Activated CD4-positive, CD25-positive, alpha-beta regulatory T cell (primary cell): ENCODE measurements at places on chromosomes 5 and 9.

- DNase-seq = no peak
Measured at GRCh38 chr5:80961376-80962281, 1.5 kb downstream of the RASGRF2 start.

- DNase-seq = no peak
Measured at GRCh38 chr5:139482050-139482889, at the start of gene STING1. Gene STING1 (minus strand): TSS chr5:139482758. CDS start chr5:139481704, 1,054 bp downstream.

DNA sequence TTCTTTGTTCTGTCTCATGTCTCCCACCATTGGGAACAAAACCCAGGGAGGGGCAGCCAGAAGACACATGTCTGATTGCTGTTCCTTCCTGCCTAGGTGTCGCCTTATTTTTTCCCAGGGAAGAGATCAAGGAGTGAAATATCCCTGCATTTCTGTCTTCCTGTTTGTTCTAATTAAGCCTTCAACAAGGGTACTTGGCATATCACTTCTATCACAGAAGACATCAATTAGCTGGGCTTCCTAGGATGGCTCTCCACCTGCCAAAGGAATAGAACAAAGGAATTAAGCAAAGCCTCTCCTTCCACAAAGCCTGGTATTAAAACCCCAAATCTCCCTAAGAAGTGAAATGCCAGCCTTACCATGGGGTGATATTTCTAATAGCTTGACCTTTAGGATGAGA, 299.5 kb upstream of the CD180 start:
- DNase-seq = no peak

GRCh38 chr5:131436081-131436480, 172.2 kb downstream of the CDC42SE2 start:
- DNase-seq = no peak

DNA sequence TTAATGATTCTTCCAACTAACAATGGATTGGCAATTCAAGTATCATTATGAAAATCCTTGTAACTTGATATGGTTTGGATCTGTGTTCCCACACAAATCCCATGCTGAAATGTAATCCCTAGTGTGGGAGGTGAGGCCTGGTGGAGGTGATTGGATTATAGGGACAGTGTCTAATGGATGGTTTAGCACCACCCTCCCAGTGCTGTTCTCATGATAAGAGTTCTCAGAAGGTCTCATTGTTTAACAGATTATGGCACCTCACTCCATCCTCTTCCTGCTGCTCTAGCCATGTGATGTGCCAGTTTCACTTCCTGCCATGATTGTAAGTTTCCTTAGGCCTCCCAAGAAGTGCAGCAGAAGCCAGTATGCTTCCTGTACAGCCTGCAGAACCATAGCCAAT, 1116.2 kb upstream of the EDIL3 start:
- DNase-seq = no peak

DNA sequence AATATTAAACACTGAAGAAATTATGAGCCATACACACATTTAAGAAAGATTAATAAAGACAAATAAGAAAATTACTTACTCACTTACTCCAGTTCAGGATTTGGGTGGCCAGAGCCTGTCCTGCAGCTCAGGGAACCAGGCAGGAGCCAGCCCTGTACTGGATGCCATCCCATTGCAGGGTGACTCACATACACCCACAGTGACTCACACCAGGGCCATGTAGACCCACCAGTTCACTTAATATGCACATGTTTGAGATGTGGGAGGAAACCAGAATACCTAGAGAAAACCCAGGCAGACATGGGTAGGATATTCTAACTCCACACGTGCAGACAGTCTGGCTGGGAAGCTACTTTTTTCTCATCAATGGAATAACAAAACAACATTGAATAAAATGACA, 49.6 kb upstream of the ADRB2 start:
- no peak for DNase-seq

GRCh38 chr5:35319333-35320002, 89.2 kb upstream of the PRLR start:
- no peak for DNase-seq

DNA sequence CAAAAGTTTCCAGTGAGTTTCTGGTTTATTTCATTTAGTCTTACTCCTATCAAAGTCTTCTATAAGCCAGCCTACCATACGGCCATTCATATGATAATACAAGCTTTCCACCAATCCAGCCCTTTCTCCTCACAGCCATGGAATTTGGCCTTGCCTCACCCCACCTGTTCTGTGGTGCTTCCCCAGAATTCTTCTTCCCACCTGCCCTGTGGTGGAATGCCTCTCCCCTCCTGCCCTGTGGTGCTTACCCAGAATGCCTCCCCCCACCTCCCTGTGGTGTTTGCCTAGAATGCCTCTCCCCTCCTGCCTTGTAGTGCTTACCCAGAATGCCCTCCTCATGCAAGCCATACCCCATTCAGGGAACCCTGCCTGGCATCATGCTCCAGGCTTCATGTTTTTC, 90.3 kb upstream of the APC start:
- DNase-seq = no peak

- no peak for DNase-seq
Measured at GRCh38 chr5:90473396-90474234, 956 bp downstream of the MBLAC2 start.

DNA sequence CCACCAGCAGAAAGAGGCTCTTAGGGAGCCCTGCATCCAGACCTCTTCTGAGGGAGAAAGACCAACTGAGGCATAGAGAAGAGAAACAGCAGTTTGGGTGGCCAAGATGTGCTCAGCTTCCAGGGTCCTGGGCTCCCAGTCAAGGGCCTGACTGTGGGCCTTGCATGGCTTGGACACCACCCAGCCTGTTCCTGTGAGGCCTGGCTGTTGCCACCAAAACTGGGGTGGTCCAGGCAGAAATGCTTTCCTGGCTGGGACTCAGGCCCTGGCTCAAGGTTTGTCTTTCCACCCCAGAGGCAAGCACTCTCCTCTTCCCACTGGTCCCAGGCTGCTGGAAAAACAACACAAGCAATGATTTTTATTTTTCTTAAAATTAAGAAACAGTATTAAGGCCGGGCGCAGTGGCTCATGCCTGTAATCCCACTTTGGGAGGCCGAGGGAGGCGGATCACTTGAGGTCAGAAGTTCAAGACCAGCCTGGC, 13.3 kb downstream of the MYOZ3 start:
- no peak for DNase-seq

GRCh38 chr5:38162625-38163024, 95.7 kb upstream of the EGFLAM start:
- DNase-seq = no peak

- DNase-seq = no peak
Measured at GRCh38 chr5:138722544-138723177, 30.6 kb upstream of the CTNNA1 start.

DNA sequence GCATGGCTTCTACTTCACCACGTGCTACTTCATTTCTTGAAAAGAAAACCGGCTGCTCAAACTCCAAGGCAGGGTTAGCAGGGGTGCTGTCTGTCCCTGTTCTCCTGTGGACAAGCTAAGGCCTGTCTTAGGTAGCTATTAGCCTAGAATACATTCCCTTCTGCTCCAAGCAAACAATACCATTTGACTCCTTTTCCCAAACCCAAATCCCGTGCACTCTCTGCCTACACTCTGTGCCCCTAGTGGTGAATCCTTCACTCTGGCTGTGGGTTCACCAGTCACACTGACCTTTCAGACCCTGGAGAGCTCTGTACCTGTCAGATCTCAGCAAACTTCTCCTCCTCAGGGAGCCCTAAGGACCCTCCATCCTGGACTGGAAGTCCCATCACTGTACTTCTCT, 211.6 kb downstream of the SLIT3 start:
- no peak for DNase-seq

GRCh38 chr5:152686931-152687330, 281.9 kb upstream of the NMUR2 start:
- no peak for DNase-seq

DNA sequence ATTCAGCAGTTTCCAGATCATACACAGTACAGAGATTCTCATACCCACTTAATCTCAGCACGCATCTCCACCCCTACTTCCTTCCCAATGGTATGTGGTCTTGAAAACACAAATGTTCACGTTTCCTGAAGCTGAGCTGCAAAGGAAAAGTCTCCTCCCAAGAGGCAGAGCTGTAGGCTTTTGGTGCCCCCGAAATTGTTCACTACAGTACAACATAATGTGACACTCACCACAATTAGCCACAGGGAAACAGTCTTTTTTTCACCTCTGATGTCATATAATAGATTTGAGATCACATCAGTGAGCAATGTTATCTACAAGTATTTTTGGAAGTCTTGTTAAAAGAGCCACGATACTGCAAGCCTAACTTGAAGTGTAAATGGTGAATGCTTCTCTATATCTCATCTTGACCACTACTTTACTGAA, 40.2 kb downstream of the NFIB start:
- no peak for DNase-seq

GRCh38 chr5:1103505-1104326, 8.1 kb downstream of the SLC12A7 start:
- DNase-seq = no peak

- DNase-seq = no peak
Measured at GRCh38 chr9:90074316-90074962, 469.6 kb downstream of the GADD45G start.

- DNase-seq = no peak
Measured at GRCh38 chr5:133267601-133268000, 215.8 kb downstream of the HSPA4 start.

DNA sequence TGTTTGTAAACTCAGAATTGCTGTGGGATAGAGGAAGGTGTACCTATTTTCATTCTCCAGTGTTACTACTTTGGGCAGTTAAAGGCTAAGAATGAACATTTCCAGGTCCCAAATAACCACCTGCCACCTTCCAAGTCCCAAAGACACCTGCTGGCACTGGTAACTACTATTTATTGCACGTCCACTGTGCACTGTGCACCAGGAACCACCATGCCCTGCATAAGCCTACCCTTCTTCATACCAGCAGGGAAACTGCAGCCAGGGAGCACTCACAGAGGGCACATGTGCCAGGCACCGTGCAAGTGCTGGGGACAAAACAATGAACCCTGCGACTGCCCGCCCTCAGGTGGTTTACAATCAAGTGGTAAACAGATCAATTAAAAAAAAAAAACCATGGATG, 34.9 kb downstream of the RAPGEF1 start:
- no peak for DNase-seq

DNA sequence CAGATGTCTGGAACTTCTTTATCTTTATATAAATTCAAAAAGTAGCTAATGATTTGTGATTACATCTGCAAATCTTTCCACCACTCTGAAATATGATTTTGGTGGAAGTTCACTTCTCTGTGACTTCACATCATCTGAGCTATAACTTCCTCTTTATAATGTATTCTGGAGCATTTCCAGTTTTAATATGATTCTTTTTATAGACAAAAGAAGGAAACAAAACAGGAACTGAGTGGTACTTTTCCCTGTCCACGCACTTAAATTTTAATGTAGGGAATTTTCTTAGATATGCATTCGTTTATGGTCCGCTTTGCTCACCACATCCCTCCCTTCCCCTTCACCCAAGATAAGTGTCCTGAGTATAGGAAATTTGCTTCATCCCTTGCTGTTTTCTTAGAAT, 333.5 kb downstream of the CHSY3 start:
- no peak for DNase-seq

- no peak for DNase-seq
Measured at GRCh38 chr9:127050591-127051001, 71.8 kb downstream of the ANGPTL2 start.

GRCh38 chr5:179716286-179716685, 16.3 kb upstream of the MAML1 start:
- DNase-seq = no peak

GRCh38 chr9:90838098-90838497, 36.5 kb downstream of the SYK start:
- DNase-seq = no peak

GRCh38 chr5:93017376-93017775, 563.6 kb downstream of the NR2F1-AS1 start:
- DNase-seq = no peak

GRCh38 chr5:108090946-108091345, 291.0 kb downstream of the FBXL17 start:
- no peak for DNase-seq

DNA sequence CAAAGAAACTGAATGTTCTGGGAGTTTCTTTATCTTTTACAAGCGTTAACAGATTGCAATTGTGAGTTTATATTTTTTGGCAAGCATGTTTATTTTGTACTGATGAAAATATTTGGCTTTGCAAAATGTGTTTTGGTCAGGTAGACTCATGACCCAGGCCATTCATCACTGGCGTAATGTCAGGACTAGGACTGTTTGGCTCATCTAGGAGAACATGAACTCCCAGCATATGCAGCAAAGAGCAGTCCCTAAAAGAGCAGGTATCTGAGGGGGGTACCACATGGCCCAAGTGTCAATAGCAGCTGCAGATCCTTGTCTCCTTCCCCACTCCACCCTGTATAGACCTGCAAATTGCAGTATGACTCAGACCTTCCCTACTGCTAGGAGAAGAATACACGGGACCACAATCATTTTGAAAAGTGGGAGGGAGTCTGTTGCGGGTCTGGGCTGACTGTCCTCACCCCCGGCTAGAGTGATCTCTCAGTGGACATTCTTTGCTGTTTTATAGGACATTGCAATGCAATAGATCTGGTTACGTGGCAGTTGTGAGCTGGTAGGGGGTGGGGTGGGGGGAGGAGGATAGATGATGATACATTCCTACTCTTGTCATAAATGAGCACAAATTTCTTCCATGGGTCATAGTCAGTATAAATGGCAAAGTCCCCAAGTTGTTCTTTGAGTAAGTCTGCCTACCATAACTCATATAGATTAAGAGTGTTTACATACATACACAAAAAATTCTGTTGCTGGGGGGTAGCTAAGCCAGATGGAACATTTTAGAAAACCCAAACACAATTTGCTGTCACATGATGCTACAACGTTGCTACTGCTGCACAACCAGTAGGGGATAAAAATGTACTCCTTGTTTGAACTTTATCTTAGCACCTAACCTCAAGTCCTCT, 20.8 kb upstream of the SNCAIP start:
- no peak for DNase-seq

- DNase-seq = no peak
Measured at GRCh38 chr5:74143721-74144330, 496.7 kb downstream of the ENC1 start.

GRCh38 chr9:116323012-116323411, 169.4 kb downstream of the PAPPA start:
- DNase-seq = no peak

GRCh38 chr5:37723162-37723961, 116.5 kb downstream of the GDNF start:
- no peak for DNase-seq

- no peak for DNase-seq
Measured at GRCh38 chr9:132239518-132239917, 77.7 kb downstream of the NTNG2 start.

- no peak for DNase-seq
Measured at GRCh38 chr9:110128664-110129329, 79.2 kb downstream of the C9orf152 start.

- DNase-seq = no peak
Measured at GRCh38 chr5:115624994-115625393, 842 bp downstream of the TMED7 start.
